ENCODE measurements at places on chromosomes 1 and 21.

DNA sequence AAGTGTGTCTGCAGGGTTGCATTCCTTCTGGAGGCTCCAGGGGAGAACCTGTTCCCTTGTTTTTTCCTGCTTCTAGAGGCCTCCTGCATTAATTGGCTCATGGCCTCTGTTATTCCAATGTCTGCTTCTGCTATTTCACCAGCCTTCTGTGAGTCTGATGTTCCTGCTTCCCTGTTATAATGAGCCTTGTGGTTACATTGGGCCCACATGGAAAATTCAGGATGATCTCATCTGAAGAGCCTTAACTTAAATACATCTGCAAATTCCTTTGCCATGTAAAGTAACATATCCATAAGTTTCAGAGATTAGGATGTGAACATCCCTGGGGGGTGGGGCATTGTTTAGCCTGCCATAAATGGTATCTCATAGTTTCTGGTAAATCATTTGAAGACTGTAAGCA, 181.1 kb downstream of the RWDD3 start:
- H3K27ac ChIP-seq: no peak overlapping the region
- no peaks in the 10 kb centered on the region for H3K27me3 ChIP-seq
- no peak overlapping the region for H3K4me3 ChIP-seq

DNA sequence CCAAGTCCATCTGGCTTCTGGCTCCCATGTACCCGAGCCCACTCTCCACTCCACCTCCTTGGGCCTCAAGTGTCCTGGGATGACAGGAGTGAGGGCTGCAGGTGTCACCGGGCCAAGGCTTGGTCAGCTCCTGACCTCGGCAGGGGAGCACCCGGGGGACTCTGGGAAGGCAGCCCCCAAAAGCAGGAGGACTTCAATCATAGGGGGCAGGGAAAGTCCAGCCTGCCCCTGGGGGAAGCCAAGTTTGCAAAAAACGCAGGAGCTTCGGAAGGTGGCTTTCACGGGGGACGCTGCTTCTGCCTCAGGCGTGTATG, 56.8 kb downstream of the KCNAB2 start:
- H3K27me3 ChIP-seq: no peaks in the 10 kb centered on the region
- H3K36me3 ChIP-seq: no peaks in the 10 kb centered on the region
- H3K4me1 ChIP-seq: no peaks in the 10 kb centered on the region
- no peak overlapping the region for H3K4me3 ChIP-seq
- no peak overlapping the region for H3K27ac ChIP-seq
- peak; percentile 50 for DNase-seq

DNA sequence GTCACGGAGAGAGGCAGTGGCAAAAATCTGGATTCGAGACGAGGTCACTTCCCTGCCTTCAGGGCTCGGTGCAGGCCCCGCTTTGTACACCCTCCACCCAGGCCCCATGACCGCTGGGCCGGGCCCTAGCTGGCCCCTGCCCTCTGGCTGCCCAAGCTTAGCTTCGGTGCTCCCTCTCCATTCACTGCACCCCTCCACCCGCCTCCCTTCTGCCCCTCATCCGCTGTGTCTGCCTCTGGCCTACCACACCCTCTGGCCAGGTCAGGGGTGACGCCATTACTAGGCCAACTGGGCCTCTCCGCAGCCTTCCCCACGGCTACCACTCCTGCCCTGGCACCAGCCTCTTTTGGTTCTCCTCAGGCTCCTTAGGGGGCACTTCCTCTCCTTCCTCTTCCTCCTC, 528 bp upstream of the CD164L2 start:
- no peak overlapping the region for H3K27ac ChIP-seq
- no peaks in the 10 kb centered on the region for H3K27me3 ChIP-seq
- DNase-seq: no peak
- H3K4me1 ChIP-seq: no peaks in the 10 kb centered on the region
- H3K4me3 ChIP-seq: no peak overlapping the region
- H3K36me3 ChIP-seq: no peaks in the 10 kb centered on the region

DNA sequence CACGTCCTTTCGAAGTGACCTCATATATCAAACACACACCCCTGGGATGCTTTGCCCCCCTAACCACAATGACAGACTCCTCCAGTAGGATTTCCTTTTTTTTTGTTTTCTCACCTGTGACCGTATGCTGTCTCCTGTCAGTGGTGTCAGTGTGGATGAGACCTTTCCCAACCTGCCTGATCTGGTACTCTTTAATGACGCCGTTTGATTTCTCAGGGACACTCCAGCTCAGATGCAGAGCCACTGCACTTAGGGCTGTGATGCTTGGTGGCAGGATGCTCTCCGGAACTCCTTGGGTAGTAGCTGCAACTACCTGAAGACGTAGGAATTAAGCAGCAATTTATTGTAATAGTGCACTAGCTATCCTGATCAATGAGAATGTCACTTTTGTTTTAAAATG, 212.6 kb downstream of the KCTD3 start:
- H3K27ac ChIP-seq: no peak overlapping the region
- no peak for DNase-seq
- H3K4me3 ChIP-seq: no peak overlapping the region
- no peaks in the 10 kb centered on the region for H3K27me3 ChIP-seq
- H3K36me3 ChIP-seq: no peaks in the 10 kb centered on the region
- no peaks in the 10 kb centered on the region for H3K4me1 ChIP-seq

GRCh38 chr1:8293118-8293517, 24.8 kb upstream of the SLC45A1 start:
- DNase-seq: peak; percentile 80
- no peaks in the 10 kb centered on the region for H3K36me3 ChIP-seq
- no peaks in the 10 kb centered on the region for H3K4me1 ChIP-seq
- no peak overlapping the region for H3K27ac ChIP-seq
- H3K4me3 ChIP-seq: no peak overlapping the region

- no peak overlapping the region for H3K27ac ChIP-seq
- H3K4me1 ChIP-seq: no peaks in the 10 kb centered on the region
- peak; percentile 46 for DNase-seq
Observed at GRCh38 chr1:210496063-210496462, 167.4 kb downstream of the HHAT start.

DNA sequence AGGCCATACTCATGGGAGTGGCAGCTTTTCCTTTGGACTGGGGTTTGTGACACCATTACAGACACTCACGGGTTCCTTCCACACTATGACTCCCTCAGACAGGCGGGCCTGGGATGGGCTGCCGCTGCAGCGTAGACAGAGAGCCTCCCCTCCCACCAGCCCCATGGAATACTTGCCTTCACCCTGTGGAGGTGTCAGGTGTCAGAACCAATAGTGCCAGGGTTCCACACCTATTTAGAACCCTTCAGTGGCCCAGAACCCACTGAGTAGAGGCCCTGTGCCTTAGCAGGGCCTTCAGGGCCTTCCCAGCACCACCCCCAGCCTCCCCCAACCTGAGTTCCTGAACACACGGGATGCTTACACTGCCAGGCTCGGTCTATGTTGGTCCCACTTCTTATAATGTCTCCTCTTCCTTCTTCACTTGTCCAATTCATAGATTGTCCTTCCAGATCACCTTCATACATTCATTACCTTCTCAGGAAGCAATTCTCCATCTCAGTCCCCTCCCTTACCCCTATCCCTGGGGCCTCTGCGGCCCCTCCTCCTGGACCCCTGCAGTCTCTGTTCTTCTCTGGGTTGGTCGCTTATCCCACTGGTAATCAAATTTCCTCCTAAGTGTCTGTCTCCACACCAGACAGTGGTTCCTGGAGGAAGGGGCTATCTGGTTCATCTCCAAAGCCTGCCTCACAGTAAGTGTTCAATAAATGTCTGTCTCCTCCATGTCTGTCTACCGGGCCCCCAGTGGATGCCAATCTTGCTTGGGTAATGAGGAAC, 1.4 kb upstream of the RHBG start:
- no peaks in the 10 kb centered on the region for H3K36me3 ChIP-seq
- no peak for DNase-seq
- no peaks in the 10 kb centered on the region for H3K27me3 ChIP-seq

DNA sequence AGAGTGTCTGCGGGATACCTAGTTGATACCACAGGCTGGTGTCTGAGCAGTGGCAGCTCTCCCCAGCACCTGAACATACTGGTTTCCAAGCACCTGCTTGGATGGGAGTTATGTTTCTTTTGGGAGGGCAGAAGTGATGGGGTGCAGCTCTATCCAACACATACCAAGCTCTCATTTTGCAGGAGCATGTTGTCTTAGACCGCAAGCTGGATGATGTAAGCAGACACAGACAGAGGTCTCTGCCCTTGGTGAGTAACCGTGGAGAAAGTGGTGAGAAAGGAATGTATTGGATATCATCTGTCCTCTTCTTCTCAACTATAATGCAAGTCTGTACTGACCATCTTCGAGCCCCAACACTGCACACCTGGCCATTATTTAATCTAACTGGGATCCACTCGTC, 37.4 kb downstream of the ZNF496 start:
- H3K4me3 ChIP-seq: no peak overlapping the region
- no peaks in the 10 kb centered on the region for H3K4me1 ChIP-seq
- no peak for DNase-seq
- no peak overlapping the region for H3K27ac ChIP-seq
- no peaks in the 10 kb centered on the region for H3K27me3 ChIP-seq

DNA sequence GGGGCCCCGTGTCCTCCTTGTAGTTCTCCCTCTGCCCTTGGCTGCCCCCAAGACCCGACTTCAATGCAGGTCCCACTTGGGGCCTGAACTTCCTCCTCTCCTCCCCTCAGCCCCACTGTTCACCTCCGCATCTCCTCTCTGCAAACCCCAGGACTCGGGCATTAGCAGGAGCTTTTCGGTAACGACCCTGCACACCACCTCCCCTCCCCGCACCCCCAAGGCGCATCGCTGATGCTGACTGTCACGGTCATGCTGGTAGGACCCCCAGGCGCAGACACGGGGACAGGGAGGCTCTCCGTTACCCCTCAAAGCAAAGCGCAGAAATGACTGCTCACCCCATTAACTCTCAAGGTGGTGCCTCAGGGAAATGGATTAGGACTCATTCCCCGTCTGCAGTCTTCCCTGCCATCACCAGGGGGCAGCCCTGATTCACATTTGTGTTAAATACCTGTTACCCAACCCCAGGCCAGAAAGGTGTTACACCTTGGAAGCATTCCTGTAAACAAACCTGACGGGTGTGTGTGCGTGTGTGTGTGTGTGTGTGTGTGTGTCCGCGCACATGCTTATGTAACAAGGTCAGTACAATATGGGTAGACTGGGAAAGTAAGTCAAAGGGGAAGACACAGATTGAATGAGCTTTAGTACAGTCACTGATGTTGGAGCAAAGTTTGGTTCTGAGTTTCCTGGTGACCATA, 6.4 kb upstream of the GUCA2B start:
- no peaks in the 10 kb centered on the region for H3K4me1 ChIP-seq
- no peak overlapping the region for H3K4me3 ChIP-seq
- DNase-seq: no peak
- no peak overlapping the region for H3K27ac ChIP-seq

- no peaks in the 10 kb centered on the region for H3K27me3 ChIP-seq
- H3K4me1 ChIP-seq: no peaks in the 10 kb centered on the region
- no peaks in the 10 kb centered on the region for H3K36me3 ChIP-seq
- no peak for DNase-seq
- H3K4me3 ChIP-seq: no peak overlapping the region
Observed at GRCh38 chr1:119781434-119782210, 12.9 kb upstream of the HMGCS2 start.

All from aorta (tissue), 5 donors.